ENCODE measurements at places on chromosomes 5 and 9.

DNA sequence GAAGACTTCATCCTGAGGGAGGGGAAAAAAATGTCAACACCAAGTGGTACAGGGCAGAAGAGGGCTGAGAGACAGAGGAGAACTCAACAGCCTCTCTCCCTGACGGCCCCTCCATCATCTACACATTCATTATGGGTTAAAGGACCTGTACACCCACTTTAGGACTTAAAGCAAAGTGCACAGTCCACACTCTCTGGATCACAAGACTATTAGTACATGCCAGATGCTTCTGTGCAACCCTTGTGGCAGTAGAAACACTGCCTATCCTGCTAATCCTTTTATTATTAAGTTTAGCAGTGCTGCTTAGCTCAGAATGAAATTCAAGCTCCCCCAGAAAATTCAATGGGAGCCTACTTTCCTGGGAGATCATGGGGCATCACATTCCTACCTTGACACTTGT, 1.9 kb downstream of the FRMD3 start:
- DNase-seq, result no peak

GRCh38 chr5:52735139-52735538, 52.6 kb upstream of the ITGA1 start:
- no peak for DNase-seq

DNA sequence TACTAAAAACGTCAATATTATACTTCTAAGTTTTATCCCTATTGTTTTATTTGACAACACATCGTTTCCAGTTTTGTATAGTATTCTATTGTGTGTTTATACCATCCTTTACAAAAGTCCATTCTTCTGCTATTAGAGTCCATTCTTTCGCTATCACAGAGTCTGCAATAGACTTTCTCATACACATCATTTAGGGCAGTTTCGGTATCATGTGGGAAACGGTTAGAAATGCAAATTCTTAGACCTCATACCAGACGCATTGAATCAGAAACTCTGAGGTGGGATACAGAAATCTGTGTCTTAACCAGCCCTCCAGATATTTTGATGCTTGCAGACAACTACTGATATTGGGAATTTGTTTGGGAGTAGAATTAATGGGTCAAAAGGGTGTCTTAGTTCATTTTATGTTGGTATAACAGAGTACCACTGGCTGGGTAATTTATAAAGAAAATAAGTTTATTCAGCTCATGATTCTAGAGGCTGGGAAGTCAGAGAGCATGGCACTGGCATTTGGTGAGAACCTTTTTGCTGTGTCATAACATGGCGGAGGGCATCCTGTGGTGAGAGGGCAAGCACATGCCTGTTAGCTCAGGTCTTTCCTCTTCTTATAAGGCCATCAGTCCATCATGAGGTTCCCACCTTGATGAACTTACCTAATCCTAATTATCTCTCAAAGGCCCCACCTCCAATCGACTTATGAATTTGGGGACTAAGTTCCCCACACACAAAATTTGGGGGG, 21.1 kb downstream of the CARTPT start:
- no peak for DNase-seq

GRCh38 chr5:73673161-73673591, 47.2 kb downstream of the ARHGEF28 start:
- DNase-seq, result peak; percentile 37

DNA sequence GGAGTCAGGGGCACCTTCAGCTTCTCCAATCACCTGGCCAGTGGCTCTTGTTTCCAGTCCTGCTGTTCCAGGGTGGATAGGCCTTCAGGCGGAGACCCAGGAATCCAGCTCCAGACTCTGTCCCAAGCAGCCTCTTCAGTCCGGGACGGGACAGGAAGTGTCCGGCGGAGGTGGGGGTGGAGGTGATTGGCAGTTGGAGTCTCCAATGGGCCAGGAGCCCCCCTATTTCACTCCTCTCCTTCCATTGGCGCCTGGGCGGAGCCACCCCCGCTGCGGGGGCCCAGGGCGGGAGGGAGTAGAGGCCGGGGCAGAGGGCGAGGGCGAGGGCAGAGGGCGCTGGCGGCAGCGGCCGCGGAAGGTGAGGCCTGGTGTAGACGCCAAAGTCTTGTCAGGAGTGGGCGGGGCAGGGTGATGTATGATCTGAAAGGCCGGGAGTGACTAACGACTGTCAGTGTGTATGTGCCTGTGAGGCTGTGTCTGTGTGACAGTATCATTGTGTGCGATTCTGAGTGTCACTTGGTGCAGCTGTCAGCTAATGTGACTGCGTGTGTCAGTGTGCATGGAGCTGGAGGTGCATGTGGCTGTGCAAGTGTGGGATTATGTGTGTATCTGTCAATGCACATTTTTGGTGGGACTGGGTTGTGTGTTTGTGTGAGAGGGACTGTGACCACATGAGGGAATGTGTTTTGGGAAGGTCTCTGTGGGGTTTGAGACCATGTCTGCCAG, at the start of gene IL11RA:
IL11RA (plus strand) TSS at position 310 of the 726 bp plus-strand sequence. CDS start 3,033 bp downstream, outside the sequence.
- DNase-seq, result peak; percentile 98

GRCh38 chr9:134284273-134284672, 42.0 kb upstream of the RXRA start:
- no peak for DNase-seq

DNA sequence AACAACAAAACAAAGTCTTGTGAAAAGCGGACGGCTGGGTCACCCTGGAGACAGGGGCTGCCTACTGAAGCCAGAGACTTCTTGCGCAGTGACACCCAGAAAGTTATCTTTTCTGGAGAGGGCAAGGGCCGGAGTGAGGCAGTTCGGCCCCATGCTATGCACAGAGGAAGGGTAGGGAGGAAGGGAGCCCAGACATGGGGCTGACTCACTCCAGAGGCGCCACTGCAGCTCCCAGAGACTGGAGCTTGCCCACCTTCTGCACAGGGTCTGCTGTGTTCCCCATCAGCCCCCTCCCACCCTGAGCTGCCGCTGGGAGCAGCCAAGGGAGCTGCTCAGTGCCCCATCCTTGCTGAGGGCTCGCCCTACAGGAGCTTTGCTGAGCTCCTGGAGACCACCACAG, 13.3 kb downstream of the SLC6A3 start:
- DNase-seq, result no peak

- no peak for DNase-seq
Observed at GRCh38 chr5:167442922-167443321, 848.5 kb upstream of the WWC1 start.

DNA sequence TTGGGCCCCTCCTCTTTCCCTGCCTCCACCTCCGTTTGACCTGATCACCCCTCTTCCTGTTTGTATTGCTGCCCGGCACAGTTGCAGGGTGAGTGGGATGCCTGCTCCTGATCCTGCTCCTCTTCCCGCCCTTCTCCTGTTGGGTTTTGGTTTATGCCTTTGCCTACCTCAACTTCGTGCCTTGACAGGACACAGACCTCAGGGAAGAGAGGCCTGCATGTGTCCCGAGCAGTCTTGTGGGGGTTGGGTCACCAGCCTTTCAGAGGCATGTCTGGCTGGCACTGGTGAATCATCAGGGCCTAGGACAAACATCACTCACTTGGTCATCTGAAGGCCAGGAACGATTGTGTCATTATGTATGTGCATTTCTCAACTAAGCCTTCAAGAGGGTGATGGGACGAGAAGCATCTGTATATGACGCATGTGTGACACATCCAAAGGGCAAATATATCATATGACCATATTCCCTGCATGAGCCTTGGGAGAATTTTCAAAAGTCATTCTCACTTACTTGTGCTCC, 56.9 kb downstream of the NPR3 start:
- peak; percentile 76 for DNase-seq

DNA sequence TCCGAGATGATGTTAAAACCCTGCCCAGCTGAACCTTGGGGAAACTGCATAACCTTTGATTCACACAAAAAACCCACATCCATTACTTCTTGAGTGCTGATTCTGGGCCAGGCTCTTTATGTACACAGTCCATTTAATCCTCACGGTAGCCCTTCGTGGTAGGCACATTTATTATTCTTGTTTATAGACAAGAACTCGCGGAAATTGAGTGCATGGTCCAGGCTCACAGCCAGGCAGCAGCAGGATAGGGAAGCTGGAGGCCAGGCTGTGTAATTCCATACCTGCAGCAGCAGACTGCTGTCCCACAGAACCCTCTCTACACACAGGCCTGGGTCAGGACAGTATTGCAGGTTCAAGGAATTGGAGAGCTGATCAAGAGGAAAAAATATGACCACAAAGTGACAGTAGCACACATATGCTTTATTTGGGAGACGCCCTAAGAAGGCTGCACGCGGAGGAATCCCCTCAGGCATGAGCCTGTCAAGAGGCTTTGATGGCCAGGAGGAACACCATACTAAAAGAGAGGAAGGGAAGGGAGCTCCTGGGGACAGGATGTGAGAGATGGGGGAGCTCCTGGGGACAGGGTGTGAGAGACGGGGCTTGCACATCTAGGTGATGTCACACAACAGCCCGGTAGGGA, 28.4 kb upstream of the FAM120A start:
- DNase-seq, result no peak

DNA sequence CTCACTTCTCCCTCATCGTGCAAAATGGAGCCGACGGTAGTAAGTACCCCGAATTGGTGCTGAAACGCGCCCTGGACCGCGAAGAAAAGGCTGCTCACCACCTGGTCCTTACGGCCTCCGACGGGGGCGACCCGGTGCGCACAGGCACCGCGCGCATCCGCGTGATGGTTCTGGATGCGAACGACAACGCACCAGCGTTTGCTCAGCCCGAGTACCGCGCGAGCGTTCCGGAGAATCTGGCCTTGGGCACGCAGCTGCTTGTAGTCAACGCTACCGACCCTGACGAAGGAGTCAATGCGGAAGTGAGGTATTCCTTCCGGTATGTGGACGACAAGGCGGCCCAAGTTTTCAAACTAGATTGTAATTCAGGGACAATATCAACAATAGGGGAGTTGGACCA, 979 bp downstream of the PCDHGA12 start:
- no peak for DNase-seq

- DNase-seq, result peak; percentile 66
Observed at GRCh38 chr5:10563110-10563944, 543 bp upstream of the ANKRD33B start.

GRCh38 chr5:135491552-135492318, 39.6 kb upstream of the TIFAB start:
- DNase-seq, result no peak

- no peak for DNase-seq
Observed at GRCh38 chr9:1531424-1531823, 481.3 kb downstream of the DMRT2 start.

DNA sequence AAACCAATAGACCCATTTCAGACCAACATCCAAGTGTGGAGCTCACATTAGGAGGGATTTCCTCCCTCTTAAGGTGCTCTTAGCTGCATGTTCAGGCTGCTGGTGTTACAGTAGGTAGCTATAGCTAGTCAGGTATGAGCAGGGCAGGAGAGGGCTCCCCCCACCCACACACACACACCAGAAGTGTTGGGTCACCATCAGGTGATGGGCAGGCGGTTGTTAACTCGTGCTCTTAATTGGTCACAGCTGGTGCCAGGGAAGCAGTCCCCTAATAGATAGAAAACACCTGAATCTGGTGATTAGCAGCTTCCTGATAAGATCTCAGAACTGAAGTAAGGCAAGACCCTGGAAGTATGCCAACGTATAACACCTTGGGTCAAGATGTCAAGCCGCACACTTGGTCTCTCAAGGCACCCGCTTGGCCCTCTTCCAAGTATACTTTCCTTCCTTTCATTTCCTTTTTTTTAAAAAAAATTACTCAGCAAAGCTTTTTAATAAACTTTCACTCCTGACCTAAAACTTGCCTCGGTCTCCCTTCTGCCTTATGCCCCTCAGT, 532.4 kb downstream of the DNAH5 start:
- no peak for DNase-seq

- DNase-seq, result no peak
Observed at GRCh38 chr9:23621924-23622323, 204.1 kb downstream of the ELAVL2 start.

DNA sequence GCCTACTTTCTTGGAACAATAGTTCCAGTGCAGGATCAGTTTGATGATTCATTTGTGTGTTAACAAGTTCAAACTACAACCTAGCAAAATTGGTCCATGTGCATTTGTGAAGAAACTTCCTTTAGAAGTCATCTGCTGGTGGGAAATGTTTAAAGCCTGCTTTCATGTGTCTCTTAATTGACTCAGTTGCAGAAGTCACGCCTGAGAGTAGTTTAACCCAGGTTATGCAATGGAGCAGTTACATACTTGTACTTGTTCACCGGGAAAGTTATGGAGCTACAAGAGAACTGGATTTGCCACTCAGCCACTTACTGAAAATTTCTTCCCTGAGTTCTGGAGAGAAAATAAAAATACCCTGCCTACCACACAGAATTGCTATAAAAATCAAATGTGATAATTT, 1397.8 kb downstream of the PTPRD start:
- DNase-seq, result no peak

- DNase-seq, result no peak
Observed at GRCh38 chr5:122997294-122997693, 39.2 kb downstream of the PPIC start.

GRCh38 chr5:353612-354580, 32.4 kb downstream of the AHRR start:
- no peak for DNase-seq

GRCh38 chr5:158967541-158967940, 132.2 kb downstream of the EBF1 start:
- DNase-seq, result no peak

- no peak for DNase-seq
Observed at GRCh38 chr9:128636556-128637530, 19.8 kb downstream of the DYNC2I2 start.

DNA sequence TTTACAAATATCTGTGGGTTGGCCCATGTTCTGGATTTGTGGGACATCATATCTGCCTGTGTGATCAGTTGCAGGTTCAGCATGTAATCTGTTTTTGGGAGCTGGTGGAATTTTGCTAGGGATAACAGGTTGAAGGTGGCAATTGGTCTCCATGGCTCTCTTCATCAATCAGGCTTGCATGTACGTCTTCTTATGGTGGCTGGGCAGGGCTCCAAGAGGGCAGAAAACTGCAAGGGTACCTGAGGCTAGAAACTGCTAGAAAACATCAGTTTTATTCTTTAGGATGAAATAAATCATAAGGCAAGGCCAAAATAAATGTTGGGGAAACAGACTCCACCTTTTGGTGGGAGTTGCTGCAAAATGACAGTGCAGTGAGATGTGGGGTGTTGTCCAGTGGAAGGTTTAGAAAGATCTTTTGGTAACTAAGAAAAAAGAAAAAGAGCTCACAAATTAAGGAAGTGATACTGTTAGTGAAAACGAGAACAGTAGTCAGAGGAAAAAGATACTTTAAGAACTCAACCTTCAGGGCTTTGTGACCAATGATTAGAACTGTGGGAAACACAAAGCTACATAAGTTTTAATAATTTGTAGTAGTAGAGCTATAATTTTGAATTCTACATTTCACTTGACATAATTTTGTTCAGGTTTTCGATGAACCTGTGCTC, 300.7 kb upstream of the IZUMO3 start:
- DNase-seq, result no peak

GRCh38 chr9:112198646-112199045, 23.5 kb upstream of the SUSD1 start:
- no peak for DNase-seq

GRCh38 chr5:135999406-136000139, 29.2 kb upstream of the TGFBI start:
- DNase-seq, result peak; percentile 63

DNA sequence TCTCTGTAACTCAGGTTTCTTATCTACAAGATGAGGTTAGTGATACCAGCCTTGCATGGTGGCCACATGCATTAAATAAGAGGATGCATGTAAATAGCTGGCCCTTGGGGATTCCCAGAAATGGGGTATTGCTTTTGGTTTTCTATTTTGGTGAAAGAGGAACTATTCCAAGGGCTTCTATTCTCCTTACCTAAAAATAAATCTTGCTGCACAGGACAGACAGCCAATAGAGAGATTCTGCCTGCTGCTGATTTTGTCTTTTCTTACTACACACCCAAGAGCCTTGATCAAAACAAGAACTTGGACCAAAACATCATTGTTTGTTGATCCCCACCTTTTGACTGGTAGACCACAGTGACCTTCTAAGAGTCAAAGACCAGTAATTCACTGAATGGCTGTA, 161.8 kb downstream of the PJA2 start:
- no peak for DNase-seq
